ENCODE measurements at places on chromosomes 6 and 20.

DNA sequence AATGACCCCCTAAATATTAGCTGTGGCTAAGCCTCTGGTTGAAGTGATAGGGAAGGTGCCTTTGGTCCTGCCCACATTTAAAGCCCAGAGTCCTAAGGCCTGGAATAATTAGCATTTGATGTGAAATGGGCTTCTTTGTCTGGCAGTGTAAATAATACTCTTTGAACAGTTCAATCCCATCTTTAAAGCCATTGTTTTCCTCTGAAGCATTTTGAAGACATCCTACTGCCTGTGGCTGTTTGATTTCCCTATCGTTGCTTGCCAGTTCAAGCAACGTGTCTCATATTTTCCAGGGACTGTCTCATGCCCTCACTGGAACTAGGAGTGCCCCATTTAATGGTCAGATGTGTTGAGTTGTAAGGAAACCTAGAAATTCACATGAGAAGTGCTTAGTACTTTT lies 89.3 kb upstream of the BTN3A2 start:
- DNase-seq = no peak

- DNase-seq = no peak
Observed at GRCh38 chr6:37393381-37393929, 39.6 kb upstream of the CMTR1 start.

DNA sequence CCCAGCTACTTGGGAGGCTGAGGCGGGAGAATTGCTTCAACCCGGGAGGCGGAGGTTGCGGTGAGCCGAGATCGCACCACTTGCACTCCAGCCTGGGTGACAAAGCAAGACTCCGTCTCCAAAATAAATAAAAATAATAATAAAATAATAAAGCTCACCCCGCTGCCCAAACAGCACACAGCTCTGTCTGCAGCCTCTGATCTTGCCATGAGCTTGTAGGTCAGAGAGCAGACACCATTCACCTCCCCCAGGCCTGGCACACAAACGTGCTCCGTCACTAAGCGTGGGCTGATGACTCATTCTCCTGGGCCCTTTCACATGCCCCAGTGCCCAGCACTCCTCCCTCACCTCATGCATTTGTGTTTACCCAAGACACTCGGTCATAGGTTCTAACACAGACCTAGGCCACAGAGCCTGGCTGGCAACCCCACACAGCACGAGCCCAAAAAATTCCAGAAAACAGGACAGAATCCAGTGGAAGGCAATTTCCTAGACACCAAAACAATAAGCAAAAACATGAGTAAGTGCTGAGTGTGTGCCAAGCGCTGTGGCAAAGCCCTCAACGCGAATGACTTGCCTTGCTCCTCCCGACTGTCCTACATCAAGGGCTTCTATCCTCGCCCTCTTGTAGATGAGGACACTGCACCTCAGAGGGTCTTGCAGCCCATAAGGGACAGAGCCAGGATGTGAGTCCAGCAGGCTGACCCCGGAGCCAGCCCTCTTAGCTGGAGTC lies 18.0 kb downstream of the ATP9A start:
- peak; percentile 100 for DNase-seq

GRCh38 chr6:36207155-36207554 lies 10.6 kb downstream of the BRPF3 start:
- DNase-seq = no peak

DNA sequence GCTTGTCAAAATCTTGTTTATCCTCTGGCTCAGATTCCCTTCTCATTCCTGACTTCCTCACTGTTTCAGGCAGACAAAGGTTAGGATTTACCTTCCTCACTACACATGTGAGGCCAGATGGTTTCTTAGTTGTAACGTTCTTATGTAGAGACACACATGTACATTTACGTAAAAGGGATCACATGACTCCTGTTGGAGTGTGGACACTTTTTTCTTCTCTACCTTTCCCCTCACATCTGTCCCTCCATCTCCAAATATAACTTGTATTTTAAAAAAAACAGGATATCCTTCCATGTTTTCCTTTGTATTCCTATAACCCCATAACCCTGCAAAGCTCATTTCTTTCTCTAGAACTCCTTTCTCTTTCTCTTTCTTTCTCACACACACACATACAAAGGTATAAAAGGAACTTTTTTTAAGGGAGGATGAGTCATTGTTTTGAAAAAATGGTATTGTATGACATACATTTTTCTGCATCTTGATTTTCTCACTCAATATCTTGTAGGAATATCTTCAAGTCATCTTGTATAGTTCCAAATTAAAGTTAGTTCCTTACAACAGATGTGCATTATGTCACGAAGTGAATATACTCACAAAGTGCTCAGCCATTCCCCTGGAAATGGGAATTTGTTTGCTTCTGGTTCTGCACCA lies 78.2 kb upstream of the SULF2 start:
- no peak for DNase-seq

DNA sequence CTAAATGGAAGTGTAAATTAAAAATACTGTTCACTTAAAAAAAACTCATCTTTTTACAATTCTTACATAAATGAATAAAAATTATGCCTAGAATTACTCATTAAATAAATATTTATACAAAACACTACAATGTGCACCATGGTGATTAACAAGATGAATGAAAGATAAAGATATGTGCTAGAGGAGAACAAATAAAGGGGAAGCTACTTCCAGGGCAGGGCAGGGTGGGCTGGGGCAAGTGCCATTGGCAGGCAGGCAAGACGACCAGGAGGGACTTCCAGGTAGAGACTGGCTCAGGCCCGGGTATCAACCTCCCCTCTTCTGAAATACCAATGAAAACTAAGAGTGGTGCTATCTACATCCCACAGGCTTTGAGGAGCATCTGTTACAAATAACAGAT lies 20.4 kb downstream of the PREP start:
- no peak for DNase-seq

- DNase-seq = no peak
Observed at GRCh38 chr20:62786157-62786556, 10.1 kb upstream of the MRGBP start.

- DNase-seq = no peak
Observed at GRCh38 chr20:50652702-50653294, 38.5 kb downstream of the RIPOR3 start.

DNA sequence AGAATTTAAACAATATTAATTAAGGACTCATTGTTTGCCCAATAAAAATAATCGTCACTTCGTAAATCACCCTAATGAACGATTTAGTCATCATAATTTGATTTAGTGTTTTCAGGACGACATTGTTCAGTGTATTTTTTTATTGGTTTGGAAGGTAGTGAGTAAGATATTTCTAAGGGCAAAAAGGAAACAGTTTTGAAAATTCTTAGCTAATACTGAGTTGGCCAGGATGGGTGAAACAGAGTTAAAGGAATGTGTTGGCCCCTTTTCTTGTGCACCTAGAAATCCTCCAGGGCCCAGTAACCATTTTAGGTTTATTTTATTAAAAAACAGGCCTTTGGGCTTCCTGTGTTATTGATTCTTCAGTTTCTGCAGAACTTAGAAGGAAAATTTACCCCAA lies 25.3 kb downstream of the ANKS1A start:
- no peak for DNase-seq

GRCh38 chr20:50012282-50013263 lies 29.8 kb downstream of the SNAI1 start:
- DNase-seq = no peak

DNA sequence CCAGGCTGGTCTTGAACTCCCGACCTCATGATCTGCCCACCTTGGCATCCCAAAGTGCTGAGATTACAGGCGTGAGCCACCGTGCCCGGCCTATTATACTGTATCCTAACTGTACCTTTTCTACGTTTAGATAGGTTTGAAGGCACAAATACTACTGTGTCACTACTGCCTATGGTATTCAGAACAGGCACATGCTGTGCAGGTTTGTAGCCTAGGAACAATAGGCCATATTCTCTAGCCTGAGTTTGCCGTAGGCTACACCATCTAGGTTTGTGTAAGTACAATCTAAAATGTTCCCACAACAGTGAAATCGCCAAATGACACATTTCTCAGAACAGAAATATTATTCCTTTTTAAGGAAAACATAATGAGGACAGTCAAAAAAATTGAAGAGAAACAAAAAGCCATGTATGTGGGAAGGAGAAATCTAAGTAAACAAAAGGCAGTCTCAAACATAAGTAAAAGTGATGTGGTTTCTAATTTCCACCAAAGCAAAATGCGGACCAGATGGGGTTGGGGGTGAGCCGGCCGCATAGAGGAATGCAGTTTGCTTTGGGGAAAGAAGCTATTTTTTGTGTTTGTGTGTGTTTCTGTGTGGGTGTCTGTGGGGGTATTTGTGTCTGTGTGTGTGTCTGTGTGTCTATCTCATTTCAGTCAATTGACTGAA lies 192.6 kb upstream of the SALL4 start:
- no peak for DNase-seq

DNA sequence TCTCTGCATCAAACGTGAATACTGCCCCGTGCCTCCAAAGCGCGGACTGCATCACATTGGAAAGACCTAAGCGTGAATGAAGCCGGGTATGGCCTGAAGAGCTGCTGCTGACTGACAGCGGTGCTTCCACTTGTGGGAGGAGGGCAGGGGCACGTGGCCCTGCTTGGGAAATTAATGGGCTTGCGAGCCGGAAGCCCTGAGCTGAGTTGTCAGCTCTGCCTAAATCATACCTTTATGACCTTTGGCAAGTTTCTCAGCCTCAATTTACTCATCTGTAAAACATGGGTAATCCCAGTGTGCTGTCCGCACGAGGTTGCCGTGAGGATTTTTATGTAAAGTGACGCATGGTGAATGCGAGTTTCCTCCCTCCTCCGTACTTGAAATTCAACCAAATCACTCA lies 67.0 kb upstream of the FOXQ1 start:
- no peak for DNase-seq

DNA sequence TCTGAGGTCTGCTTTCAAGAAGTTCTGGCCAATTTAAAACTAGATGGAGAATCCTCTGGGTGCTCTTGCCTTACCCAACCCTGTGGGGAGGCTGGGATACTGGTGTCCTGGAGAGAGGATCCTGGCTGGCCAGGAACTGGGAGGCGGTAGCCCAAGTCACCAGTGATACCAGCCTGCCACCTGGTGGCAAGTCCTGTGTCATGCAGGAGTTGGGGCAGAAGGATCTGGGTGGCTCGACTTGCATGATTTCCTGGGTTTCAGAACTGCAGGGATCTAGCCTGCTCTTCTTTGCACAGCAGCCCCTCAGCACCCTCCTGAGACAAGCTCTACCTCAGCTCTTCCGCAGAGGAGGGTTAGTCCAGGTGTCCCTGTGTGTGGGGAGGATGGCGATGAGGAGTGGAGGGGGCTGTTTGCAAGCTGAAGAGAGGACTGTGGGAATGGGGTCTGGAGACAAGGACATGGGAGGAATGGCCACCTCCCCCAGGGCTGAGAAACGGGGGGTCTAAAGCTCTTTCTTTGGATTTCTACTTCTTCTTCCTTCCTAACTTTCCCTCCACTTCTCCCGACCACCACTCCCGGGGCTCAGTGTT lies 4.2 kb downstream of the KCNK17 start:
- peak; percentile 32 for DNase-seq

DNA sequence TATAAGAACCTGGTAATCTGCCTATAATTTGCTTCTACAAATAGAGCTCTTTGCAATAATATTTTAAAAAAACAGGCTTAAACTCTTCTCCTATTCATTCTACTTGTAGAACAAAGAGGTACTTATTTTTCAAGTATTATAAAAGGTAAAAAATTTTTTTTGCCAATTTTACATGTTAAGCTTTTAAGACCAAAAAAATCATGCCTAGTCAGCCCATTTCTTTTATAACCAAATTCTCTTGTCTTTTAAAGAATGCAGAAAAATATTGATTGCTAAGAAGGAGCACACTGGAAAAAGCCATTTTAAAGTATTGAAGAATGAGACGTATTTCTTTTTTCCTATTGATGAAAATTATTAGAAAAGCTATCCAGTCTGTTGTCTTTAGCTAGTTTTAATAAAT lies 54.1 kb upstream of the BCLAF1 start:
- no peak for DNase-seq

GRCh38 chr6:51857134-51857533 lies 230.3 kb downstream of the PKHD1 start:
- no peak for DNase-seq

DNA sequence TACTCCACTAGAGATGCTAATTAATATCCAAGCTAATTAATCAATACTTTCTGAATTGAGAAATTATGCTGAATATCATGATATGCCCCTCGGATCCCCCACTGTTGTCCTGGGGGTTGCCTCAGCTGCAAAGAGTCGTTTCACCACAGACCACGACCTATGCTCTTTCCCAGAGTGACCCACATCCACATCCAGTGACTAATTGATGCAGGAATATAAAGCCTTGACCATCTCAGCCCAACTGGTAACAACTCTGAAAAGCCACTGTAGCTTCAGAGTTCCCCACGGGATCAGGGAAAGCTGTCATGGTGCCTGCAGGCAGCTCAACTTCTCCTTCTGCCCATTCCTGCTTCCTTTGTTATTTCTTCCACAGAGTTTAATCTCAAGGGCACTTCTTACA lies 116.9 kb downstream of the RWDD2A start:
- no peak for DNase-seq

GRCh38 chr20:3672547-3673171 lies 9.2 kb downstream of the ADAM33 start:
- no peak for DNase-seq

GRCh38 chr6:126002755-126003679 lies 16.7 kb downstream of the TRMT11 start:
- DNase-seq = no peak

DNA sequence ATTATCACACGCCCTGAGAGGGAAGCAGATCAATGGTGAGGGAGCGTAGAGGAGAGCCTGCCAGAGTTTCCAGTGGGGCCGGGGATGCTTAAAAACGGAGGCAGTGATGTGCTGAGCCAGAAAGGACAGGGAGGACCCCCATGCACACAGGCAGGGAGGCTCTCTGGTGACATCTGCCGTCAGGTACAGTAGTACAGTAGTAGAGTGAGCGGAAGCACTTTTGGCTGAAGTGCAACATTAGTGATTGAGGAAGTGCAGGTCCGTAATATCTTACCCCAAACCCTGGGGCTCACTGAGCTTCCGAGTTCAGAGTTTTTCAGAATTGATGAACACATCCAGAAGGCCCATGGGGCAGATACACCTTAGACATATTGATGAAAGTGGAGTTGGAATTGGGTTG lies 42.1 kb downstream of the GFRA4 start:
- DNase-seq = no peak

DNA sequence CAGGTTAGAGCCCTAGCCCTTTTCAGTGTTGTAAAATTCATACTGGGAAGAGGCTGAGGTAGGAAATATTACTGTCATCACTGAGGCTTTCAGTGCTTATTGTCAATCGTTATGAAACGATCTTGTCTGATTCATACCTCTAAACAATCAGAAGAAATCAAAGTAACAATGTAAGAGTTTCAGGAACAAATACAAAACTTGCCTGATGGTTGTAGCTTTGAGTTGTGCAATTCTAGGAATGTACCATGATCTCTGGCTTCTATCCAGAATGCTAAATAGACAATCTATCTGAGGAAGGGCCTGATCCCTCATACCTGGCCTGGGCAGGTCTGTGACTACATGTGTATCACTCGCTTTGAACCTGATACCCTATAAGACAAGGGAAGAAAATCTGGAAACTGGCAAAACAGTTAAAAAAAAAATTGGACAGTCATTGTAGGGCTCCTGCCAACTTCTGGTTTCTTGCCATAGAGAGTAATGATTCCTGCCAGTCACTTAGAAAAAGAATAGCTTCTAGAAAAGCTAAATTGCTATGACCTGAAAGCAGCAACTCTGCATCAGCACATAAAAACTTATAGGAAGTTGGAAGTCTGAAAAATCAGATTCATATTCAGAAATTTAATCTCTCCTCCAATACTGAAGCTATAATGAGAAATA lies 234.7 kb downstream of the BTBD9 start:
- no peak for DNase-seq

All from SW480 (cell line).